ENCODE measurements at places on chromosomes 13 and 19. TPM values are rescaled to one million over a fixed set of nuclear protein-coding genes. Genes with fewer than 3 reads are reported as not detected.

Gene NKG7
- not detected for polyA plus RNA-seq

Gene REXO1
- polyA plus RNA-seq = 4.6 TPM

DNA sequence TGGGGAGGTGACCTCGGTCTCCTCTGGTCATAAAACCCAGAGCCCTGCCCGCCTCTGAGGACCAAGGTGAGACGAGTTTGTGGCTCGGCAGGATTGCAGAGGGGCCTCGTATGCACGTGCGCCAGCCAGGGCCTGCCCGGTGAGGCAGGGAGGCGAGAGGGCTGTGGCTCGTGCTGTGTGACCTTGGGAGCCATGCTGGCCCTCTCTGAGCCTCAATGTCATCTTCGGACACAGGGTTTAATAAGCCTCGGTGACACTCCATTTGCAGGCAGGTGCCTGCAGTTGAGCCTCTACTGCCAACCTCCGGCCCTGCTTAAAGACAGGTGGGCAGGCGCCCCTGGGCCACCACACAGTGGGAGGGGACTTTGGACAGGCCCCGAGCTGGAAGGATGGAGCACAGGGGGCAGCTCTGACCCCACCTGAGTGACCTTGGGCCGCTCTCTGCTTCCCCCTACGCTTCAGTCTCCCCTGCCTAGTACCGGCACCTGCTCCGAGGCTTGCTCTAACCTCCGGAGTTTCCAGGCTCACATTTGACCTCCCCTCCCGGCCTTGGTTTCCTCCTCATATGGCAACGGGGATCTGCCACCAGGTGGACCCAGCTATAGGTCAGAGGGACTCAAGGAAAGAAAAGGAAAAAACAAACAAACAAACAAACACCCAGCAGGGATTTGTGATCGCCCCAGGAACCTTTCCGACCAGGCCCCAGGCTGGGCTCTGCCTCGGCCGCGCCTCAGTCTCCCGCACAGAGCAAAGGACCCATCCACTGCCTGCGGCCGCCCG lies 3.1 kb downstream of the ZBTB7A start:
- no peak for DNase-seq

DNA sequence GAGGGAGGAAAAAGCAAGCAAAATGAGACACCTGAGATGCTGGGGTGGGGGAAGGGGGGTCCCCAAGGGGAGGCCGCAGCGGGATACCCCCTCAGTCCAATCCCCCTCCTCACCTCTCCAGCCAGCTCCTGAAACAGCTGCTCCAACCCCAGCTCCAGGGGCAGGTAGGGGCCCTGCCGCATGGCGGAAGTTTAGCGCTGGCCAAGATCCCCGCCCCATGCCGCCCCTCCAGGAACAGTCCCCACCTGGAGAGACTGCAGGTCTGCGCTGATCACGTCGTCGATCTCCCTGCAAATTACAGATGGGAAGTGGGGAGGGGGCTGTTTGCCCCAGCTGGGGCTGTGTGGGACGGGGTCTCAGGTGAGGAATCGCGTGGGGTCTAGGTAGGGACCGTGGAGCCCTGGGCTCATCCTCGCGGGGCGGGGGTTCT lies 9.0 kb downstream of the CAPN12 start:
- DNase-seq = no peak

GRCh38 chr13:102907886-102908515 lies 62.2 kb downstream of the ERCC5 start:
- no peak for DNase-seq
